ENCODE measurements at places on chromosomes 4 and X.

GRCh38 chrX:110569506-110569905 is 210.9 kb downstream of the RTL9 start:
- DNase-seq, result no peak

DNA sequence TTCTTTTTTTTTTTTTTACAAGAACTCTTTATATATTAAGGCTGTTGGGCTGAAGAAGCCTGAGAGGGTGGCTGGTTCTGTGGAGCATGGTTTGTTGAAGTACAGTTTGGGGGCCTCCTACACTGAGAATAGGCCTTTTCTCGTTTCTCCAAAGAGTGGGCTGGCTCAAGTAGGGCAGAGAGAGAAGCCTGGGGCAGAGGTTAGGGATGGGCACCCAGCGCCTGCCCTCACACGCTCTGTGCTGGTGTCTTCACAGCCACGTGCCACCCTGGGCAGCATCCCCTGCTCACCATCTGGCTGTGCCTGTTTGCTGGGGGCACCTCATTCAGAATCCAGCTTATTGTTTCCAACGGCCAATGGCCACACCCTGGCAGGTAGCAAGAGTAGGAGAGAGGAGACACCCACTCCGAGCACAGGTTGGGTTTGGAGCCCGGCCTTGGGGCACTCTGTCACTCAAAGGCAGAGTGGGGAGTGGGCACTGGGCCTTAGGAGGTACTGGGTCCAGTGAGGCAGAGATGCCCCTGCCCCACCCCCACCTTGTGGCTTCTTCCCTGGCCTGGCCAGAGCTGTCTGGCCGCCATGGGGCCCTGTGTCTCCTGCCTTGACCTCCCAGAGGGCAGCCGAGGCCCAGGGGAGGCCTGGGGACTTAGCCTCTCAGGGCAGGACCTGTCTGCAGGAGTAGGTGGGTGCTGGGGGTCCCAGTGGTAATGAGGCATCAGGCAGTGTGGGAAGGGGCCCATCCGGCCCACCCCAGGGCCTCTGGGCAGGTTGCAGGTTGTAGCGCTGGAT is 2.9 kb downstream of the MSANTD1 start:
- no peak for DNase-seq

- DNase-seq, result no peak
These were observed 225.1 kb downstream of the CBR4 start for GRCh38 chr4:168784786-168785461.

DNA sequence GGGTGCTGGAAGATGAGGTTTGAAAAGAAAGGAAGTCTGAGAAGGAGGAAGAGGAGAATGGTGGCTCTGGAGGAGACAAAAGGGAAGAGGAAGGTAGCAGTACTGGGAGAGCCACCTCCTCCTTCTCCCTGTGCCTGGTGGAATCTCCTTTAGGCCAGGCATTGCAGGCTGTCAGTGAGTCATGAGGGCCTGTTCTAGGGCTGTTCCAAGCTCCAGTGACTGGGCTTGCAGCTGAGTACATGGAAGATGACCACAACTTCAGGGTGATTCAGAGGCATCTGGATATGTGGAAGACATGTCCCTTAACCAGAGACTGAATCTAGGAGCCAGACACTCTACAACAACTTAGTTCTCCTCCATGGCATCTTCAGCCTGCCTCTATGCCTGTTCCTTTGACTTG is 107.8 kb downstream of the EFNB1 start:
- no peak for DNase-seq

DNA sequence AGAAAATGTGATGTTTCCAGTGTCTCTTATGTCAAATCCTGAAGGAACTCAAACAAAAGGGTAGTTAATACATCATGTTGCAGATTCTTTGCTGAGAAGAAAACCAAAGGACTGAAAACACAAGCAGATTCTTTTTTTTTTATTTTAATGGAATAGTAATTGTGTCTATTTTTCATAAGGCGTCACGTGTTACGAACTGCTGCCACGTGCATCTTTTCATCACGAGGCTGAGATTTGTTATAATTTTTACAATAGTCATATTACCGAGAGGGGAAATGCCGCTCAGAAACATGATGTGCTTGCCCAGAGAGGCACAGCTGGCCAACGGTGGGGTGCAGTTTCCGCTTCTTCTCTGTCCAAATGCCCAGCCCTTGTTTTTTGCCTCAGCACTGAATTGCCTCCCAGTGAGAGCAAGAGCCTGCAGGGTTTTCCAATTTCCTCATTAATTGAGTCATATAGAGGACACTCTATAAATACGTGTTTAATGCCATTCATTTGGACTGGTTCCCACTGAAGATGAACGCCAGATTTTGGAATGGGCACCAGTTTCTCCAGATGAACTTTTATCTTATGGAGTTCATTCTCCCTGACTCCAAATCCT is 225.3 kb downstream of the STK32B start:
- DNase-seq, result no peak

DNA sequence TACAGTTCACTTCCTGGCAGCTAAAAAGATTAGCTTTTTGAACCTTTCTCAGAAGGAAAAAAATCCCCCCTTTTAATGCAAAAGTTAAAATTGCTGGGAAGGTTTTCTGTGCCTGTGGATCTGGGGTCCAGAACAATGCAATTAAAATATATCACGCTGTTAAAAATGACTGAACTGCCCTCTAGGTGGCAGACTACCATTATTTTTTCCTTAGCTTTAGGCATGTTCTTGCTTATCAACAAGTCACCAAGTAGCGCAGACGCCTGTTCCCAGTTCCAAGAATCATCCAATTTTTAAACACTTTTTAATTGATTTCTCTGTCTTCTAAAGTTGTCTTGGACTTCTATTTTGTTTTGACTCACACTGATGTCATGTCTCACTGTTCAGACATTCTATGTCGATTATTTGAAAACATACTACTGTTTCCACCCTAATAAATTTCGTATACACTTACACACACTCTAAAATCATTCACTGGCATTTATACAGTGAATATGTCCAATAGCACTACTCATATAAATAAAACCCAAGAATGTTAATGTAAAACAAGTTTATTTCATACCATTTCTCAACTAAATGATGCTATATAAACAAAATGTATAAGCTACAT is 661.6 kb downstream of the RAPGEF2 start:
- no peak for DNase-seq

GRCh38 chrX:45143455-45143854 is 57.2 kb downstream of the DIPK2B start:
- no peak for DNase-seq

GRCh38 chrX:531611-531936 is 99.0 kb upstream of the SHOX start:
- no peak for DNase-seq

- no peak for DNase-seq
These were observed 58.2 kb downstream of the DCLK2 start for GRCh38 chr4:150136481-150136880.

DNA sequence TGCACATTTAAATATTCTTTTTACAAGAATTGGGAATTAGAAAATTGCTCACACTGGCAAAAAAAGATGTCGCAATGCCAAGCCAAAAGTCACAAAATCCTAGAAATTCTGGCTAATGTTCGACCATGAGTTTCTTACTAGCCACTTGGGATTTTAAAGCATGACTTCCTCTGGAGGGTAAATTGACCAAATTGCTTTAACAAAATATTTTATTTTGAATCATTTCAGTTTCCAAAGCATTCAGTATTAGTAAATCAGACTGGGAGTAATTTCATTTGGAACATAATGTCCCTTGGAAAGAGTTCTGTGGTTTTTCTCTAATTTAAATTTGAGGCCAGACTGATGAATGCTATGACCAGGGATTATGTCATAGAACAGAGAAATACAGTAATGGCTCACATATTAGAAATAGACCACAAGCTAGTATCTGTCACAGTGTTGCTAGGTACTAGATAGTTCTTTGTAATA is 7.6 kb upstream of the CXCL5 start:
- no peak for DNase-seq

- no peak for DNase-seq
These were observed 510.6 kb upstream of the BOD1L1 start for GRCh38 chr4:14138106-14138505.

DNA sequence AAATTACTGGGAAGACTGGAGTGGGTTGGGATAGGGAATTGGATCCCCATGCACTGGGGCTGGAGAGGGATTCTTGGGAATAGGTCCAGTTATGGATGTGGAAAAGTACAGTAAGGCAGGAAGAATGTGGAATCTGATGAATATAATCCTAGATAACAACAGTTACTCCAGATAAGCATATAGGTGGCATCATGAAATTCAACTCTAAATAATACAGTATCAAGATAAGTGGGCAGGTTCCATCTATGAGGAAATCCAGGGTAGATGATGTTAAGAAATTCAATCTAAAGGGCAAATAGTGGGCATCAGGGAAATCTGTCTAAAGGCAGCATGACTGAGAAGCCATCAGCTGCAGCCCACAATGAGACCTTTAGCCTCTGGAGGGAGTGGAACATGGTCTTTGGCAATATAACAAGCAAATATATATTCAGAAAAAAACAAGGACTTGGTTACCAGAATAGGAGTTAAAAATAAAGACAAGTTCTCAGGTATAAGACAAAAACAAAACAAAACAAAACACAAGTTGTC is 1.2 kb downstream of the DTHD1 start:
- no peak for DNase-seq

GRCh38 chrX:140949233-140949632 is 53.2 kb upstream of the SPANXB1 start:
- DNase-seq, result no peak

GRCh38 chrX:120797188-120797851 is 78.3 kb downstream of the CT47B1 start:
- no peak for DNase-seq

DNA sequence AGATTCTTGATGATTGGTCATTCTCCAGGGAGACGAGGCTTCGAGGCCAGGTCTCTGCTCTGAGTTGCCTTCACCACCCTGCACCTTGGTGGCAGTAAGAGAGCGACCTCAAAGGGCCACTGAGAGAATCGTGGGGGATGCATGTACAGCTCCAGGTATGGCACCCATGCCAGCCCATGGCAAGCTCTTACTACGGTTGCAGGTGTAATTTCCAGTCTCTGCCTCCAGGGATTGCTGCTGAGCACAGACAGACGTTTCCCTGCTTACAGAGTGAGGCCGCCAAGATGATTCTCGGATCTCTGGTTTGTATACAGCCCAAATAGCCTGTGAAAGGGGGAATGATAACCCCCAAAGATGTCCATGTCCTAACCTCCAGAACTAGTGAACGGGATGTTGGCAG is 16.3 kb upstream of the DRD5 start:
- DNase-seq, result no peak

DNA sequence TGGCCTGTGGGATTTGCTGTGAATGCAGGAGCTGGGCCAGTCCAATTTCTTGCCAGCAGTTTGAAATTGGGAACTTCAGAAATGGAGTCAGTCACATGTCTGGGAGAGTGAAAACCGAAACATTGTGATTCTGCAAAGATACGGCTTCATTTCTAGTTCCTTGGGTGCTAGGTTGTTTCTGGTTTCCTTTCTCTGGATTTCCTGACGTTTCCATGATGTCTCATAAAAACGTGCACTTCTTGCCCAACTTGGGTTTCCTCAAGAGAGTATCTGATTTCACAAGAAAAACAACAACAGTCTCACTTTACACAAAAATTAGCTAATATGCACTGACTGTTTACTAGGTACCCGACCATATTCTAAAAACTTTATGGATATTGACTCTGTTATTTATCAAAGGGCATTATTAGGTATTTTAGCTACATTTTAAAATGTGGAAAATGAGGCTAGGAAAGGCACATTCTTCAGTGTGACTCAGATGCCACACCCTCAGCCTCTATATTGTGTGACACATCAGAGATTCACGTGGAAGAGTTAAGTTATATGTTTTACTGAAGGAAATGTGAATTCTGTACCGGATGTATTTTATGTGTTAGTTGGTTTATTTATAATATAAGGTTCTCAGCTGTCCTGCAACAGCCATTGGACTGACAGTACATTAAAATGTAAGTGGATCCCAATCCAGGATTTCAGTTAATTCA is 225.0 kb upstream of the PUDP start:
- DNase-seq, result no peak

GRCh38 chr4:93894995-93895394 is 66.4 kb downstream of the ATOH1 start:
- no peak for DNase-seq

GRCh38 chr4:181138116-181138515 is 1105.1 kb upstream of the TENM3 start:
- no peak for DNase-seq

GRCh38 chr4:3868211-3869173 is 102.3 kb downstream of the ADRA2C start:
- no peak for DNase-seq

DNA sequence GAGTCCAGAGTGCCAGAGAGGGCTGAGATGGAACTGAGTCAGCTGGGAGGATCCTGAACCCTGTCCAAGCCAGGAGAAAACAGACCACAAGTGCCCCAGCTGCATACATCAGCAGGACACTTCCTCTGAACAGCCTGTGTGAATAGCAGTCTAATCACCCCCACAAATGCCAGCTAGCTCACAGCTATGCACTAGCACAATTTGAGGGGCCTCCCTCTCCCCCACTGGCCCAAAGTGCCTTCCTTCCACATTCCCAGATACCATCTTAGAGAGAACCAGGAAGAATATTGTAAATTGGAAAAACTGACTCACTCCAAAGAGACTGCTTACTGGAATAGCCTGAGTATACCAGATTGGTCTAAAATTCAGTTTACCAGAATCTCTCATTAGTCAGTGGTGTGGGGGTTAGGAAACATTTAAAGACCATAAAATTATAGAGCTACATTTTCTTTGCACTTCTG is 292.6 kb upstream of the KLF3 start:
- no peak for DNase-seq

DNA sequence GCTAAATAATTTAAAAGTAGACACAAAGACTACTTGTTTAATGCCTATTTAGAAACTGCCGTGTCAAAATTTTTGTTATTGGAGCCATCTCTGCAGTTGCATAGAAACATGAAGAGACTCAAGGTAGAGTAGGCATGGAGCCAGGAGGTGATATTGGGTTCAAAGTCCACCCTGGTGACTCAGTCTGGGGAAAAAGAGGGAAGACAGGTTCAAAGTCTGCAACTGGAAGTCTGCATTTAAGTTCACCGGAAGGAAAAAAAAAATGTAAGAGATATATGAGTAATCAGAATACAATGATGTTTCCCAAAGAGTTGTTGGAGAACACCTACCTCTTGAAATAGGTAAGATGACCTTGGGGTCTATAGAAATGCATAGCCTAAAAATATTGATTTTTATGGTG is 67.4 kb upstream of the QRFPR start:
- no peak for DNase-seq

- DNase-seq, result no peak
These were observed 975.7 kb upstream of the PABPC4L start for GRCh38 chr4:135177321-135177720.

GRCh38 chrX:17046478-17047097 is 100.1 kb downstream of the REPS2 start:
- no peak for DNase-seq
